ENCODE measurements at places on chromosomes 12 and 14. TPM values are rescaled to one million over a fixed set of nuclear protein-coding genes. Genes with fewer than 3 reads are reported as not detected.

The AICDA gene
- not detected for total RNA-seq

The TSPAN11 gene
- total RNA-seq = 3.2 TPM

The TMEM30B gene
- 0.07 TPM for total RNA-seq

The GPR162 gene
- 9.4 TPM for total RNA-seq

The CELA1 gene
- not detected for total RNA-seq
